ENCODE measurements at places on chromosomes 16 and 17.

GRCh38 chr17:81339191-81339533 lies 44.1 kb upstream of the SLC38A10 start:
- no peak for DNase-seq

GRCh38 chr17:41354536-41354935 lies 3.9 kb upstream of the KRT33A start:
- no peak for DNase-seq

DNA sequence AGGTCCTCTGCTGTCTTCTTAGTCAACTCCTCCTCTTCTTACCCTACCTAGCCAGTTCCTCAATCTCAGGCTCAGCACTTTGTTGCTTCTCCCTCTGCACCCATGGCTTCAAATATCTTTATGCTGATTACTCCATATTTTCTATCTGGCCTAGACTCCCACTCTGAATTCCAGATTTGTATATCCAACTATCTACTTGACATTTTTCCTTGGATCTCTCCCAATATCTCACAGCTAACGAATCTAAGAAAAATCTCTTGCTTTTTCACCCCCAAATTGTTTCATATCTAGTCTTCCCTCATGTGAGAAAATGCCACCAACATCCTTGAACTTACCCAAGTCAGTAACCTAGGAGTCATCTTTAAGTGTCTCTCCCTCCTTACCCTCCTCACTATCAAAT lies 176.4 kb upstream of the ERCC4 start:
- no peak for DNase-seq

DNA sequence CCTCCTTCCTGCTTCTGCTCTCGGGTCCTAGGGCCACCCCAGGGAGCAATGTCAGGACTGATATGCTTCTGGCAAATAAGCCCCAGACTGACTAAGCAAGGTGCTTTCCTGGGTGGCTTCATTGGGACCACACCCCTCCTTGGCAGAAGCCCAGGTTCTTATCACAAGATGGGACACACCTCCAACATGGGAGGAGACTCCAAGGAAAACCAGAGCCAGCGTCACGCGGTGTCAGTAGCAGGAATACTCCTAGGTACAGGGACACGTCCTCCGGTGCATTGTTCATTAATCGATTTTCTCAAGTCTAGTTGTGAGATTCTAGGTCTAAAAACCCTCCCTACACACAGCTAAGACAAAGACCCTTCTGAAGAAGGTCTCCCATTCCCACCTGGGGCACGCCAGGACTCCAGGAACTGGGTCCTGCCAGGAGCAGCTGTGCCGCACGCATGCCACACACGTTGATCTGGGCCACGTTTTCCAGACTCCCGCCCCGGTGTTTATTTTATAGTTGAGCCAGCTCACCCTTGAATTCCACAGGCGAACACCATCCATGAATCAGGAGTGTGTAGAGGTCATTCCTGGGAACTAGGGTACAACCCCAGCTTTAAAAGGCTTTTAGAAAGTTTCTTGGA lies 30.8 kb downstream of the FA2H start:
- DNase-seq, result no peak

GRCh38 chr16:88726981-88727380 lies 20.7 kb downstream of the CTU2 start:
- no peak for DNase-seq

DNA sequence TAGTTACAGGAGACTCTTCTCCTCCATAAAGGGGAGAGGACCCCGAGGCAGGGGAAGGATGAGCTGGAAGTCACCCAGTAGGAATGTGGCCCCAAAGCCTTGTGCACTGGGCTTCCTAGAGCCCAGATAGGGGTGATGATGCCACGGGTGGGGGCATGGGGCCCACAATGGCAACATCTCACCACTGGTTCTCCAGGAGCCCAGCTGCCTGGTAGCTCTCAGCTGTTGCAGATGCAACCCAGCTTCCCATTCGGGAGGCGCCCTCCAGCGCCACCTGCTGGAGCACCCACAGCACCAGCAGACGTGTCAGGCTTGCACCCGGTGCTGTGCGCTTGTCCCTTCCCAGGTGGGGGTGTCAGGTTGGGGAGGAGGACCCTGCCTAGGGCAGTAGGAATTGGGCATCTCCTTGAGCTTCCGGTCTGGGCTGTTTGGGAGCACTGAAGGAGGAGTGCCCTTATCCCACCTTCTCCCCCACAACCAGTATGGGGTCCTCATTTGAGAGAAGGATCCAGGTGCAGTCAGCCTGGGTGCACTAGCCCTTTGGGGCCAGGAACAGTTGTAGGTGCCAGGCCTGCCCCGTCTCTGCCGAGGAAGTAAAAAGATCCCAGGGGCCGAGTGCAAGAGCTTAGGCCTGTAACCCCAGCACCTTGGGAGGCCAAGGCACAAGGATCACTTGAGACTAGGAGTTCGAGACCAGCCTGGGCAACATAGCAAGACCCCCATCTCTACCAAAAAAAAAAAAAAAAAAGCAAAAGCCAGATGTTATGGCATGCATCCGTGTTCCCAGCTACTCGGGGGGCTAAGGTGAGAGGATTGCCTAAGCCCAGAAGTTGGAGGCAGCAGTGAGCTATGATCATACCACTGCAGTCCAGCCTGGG lies 14.4 kb downstream of the CDIPT start:
- peak; percentile 88 for DNase-seq

- no peak for DNase-seq
Measured at GRCh38 chr17:20920815-20921199, 122.0 kb downstream of the USP22 start.

GRCh38 chr17:81164371-81165245 lies 699 bp upstream of the PVALEF start:
- DNase-seq, result peak; percentile 74

- DNase-seq, result no peak
Measured at GRCh38 chr17:27216836-27217235, 77.1 kb upstream of the WSB1 start.

DNA sequence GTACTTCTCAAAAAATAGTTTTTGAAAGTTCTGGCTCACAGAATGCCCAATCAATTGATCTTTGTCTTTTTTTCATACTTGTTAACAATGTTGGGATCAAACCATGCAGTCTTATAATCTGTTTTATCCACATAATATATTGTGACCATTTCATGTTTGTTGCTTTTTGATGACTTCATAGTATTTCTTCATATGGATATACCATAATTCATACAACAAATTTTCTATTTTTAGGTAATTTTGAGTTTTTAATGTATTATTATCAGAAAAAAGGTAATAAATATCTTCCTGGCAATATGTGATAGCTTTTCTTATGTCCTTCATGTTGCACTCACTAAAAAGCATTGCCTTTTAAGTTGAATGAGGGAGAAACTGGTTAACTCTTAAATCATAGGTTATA lies 44.8 kb downstream of the TBC1D26 start:
- no peak for DNase-seq

DNA sequence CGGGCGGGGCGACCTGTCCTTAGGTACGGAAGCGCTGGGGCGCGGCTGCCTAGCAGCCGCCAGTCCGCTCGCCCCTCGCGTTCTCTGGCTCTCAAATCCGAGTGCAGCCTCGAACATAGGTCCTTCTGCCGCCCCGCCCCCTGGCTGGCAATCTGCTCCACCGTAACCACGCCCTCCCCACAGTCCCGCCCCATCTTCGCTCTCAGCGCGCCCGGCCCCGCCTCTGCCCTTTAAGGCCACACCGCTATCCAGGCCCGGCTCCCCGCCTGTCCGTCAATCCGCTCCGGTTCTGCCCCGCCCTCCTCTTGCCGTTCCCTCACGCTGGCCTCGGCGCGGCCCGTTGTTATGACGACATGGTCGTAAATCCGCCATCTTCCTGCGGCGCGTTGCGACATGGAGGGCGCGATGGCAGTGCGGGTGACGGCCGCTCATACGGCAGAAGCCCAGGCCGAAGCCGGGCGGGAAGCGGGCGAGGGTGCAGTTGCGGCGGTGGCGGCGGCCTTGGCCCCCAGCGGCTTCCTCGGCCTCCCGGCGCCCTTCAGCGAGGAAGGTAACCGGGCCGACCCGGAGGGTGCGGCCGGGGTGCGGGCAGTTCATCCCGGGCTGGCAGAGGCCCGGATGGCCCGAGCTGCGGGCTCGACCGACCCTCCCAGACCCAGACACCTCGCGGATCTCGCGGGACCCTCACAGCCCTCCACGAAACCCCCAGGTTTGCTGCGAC lies at the start of gene E4F1:
E4F1 (plus strand) TSS at position 371 of the 721 bp plus-strand sequence; CDS start at position 394, 23 bp downstream.
- DNase-seq, result peak; percentile 99

GRCh38 chr16:28967156-28967555 lies 7.4 kb upstream of the SPNS1 start:
- no peak for DNase-seq

GRCh38 chr17:31699281-31699680 lies 159.8 kb downstream of the COPRS start:
- DNase-seq, result no peak

DNA sequence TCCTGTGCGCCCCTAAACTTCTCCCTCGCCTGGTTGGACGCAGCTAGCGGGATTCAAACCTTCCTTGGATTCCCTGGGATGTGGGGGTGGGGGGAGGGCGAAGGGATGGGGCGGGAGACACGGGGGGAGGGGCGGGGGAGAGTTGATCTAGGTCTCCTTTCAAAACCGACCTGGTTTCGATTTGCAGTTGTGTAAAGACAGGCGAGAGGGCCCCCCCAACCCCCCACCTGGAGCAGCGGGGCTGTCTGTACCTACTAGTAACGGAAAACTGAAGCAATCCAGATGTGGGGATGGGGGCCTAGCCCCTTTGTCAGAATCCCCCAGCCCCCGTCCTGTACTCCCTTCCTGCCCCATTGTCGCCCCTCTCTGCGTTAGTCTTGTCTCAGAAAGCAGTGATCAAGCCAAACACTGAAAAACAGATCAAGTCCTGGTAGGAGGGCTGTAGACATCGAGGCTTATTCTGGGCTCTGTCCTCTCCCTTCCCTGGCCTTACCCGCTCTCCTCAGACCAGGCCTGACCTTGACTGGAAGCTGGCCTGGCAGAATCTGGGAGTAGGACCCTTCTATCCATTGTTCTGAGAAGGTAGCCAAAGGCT lies 902 bp downstream of the DLX4 start:
- DNase-seq, result no peak

DNA sequence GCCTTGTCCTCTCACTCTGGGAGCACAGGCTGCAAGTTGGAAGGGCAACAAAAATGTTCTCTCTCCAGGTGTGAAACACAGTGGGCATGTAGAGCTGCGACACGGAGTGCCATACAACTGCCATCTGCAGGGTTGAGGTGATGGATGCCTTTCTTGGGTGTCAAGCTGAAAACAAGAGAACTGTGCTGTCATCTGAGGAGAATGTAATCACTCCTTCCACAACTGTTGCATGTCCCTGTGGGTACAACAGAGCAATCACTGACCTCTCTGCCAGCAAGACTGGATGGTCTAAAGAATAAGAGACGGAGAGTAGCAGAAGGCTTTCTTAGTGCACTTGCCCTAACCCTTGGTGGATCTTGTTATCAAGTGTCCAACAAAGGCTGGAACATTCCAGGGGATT lies 29.2 kb downstream of the SLFN11 start:
- no peak for DNase-seq

DNA sequence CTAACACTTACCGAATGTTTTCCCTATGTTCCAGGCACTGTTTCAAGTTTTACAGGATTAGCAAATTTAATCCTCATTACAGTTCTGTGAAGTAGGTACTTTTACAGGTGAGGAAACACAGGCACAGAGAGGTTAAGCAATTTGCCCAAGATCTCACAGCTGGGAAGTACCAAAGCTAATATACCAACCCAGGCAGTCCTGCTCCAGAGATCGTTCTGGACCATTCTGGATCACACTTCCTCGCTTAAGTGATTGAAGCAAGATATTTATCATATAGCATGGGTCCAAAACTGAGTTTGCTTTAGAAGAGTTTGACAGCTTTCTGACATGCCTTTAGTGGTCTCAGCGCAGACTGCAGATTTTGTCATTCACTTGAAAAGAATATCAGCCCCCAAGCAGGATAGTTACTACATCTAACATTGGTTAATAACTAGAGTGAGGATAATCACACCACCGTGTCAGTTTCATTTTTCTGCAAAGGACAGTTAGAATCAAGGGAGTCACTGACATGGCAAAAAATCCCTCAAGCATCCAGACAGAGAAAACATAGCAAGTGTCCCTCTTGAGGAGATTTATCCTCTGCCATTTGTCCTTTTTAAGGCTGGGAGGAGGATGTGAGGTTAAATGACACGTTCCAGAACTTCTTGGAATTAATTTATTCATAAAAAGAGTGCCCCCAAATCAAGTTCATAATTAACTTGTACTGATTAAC lies 5.1 kb downstream of the HS3ST3B1 start:
- no peak for DNase-seq

DNA sequence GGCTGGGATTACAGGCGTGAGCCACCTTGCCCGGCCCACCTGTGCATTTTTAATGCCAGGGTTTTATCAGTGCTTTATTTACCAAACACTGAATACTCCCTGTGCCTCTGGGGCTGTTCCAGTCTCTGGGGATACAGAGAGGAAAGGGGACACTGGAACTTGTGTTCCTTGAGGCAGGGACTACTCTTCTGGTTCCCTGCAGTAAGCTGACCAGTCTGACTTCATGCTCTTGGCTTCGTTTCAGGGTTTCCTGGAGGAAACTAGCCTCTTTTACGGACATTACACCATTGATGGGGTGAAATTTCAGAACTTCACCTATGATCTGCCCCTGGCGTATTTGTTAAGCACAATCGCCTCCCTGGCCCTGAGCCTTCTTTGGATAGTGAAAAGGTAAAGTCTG lies 37.4 kb upstream of the COQ7 start:
- no peak for DNase-seq
